ENCODE measurements at places on chromosomes 5 and 9. TPM values are rescaled to one million over a fixed set of nuclear protein-coding genes. Genes with fewer than 3 reads are reported as not detected.

C9orf43 gene
- 0.23 TPM for polyA plus RNA-seq

FCN1 gene
- 1.7 TPM for polyA plus RNA-seq

PCDHGB5 gene
- polyA plus RNA-seq, result 3.3 TPM

MAST4 gene
- 18.9 TPM for polyA plus RNA-seq

PCDHGB1 gene
- 1.3 TPM for polyA plus RNA-seq

NR4A3 gene
- 57.4 TPM for polyA plus RNA-seq

MYOT gene
- polyA plus RNA-seq, result 13.1 TPM

PPP3R2 gene
- polyA plus RNA-seq, result not detected

SMIM23 gene
- not detected for polyA plus RNA-seq

NSD1 gene
- polyA plus RNA-seq, result 10.0 TPM

RGS7BP gene
- polyA plus RNA-seq, result 1.0 TPM

PCDHGA12 gene
- polyA plus RNA-seq, result 2.7 TPM

TLX3 gene
- not detected for polyA plus RNA-seq

SLC4A9 gene
- 0.05 TPM for polyA plus RNA-seq

PRUNE2 gene
- polyA plus RNA-seq, result 11.7 TPM

CCT5 gene
- 98.9 TPM for polyA plus RNA-seq

SLC6A3 gene
- polyA plus RNA-seq, result not detected

PRLR gene
- 0.20 TPM for polyA plus RNA-seq

TMEM38B gene
- 32.4 TPM for polyA plus RNA-seq

CDKN2A gene
- 0.32 TPM for polyA plus RNA-seq

FGFR4 gene
- polyA plus RNA-seq, result 1.5 TPM

NEURL1B gene
- 16.7 TPM for polyA plus RNA-seq

CARTPT gene
- polyA plus RNA-seq, result 0.29 TPM

PCDH12 gene
- polyA plus RNA-seq, result 3.0 TPM

TAS2R1 gene
- polyA plus RNA-seq, result not detected

GOLGA1 gene
- 8.7 TPM for polyA plus RNA-seq

BTNL8 gene
- polyA plus RNA-seq, result 0.16 TPM

NUP214 gene
- 12.0 TPM for polyA plus RNA-seq

PKD2L2 gene
- 0.18 TPM for polyA plus RNA-seq

NR2F1-AS1 gene
- polyA plus RNA-seq, result 10.3 TPM

GPR150 gene
- 0.09 TPM for polyA plus RNA-seq

SNX2 gene
- polyA plus RNA-seq, result 27.8 TPM

PRR16 gene
- polyA plus RNA-seq, result 7.5 TPM

Measured in right cardiac atrium (tissue), 5 donors.